ENCODE measurements at places on chromosomes 16 and 17.
A peak's percentile ranks its signal among the peaks of the same experiment; 100 is the strongest.

DNA sequence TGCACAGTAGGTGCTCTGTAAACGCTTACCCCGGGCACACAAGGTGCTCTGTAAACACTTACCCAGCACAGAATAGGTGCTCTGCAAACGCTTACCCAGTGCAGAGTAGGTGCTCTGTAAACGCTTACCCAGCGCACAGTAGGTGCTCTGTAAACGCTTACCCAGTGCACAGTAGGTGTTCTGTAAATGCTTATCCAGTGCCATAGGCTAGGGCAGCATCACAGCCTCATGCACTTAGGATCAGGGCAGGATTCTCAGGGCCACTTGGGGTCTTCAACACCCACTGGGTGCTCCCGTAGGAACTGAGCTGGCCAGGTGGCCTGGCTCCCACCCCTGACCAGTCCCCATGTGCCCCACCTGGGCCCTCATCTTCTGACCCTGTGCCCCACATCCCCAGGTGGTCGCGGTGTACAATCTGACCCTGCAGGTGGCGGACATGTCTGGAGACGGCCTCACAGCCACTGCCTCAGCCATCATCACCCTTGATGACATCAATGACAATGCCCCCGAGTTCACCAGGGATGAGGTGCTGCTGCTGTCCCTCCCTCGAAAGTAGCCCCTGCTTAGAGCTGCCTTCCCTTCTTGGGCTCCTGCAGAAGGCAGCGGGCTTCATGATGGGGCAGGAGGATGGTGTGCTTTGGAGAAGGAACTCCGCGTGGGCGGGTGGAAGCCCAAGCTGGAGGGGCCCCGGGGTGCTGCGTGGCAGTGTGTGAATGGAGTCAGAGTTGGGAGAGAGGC is 13.1 kb downstream of the SLC22A31 start:
- DNase-seq, result peak; percentile 54

- no peak for DNase-seq
Observed at GRCh38 chr16:67148656-67149275, 2.0 kb downstream of the B3GNT9 start.

GRCh38 chr16:59411961-59412841 is 678.1 kb upstream of the GOT2 start:
- no peak for DNase-seq

DNA sequence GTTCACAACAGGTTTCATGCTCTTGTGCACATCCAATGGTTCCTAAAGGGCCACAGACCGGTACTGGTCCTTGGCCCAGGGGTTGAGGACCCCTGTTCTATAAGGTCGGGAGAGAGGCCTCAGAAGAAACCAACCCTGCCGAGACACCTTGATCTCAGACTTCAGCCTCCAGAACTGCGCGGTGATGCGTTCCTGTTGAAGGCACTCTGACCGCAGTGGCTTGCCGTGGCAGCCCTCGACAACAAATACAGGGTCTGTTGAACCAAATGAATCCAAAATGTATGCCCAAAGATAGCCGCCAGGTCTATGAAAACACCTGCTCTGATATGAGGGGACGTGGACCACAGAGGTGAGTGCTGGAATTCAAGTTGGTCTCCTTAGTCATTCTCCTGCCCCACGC is 389.8 kb downstream of the SEC14L1 start:
- no peak for DNase-seq

DNA sequence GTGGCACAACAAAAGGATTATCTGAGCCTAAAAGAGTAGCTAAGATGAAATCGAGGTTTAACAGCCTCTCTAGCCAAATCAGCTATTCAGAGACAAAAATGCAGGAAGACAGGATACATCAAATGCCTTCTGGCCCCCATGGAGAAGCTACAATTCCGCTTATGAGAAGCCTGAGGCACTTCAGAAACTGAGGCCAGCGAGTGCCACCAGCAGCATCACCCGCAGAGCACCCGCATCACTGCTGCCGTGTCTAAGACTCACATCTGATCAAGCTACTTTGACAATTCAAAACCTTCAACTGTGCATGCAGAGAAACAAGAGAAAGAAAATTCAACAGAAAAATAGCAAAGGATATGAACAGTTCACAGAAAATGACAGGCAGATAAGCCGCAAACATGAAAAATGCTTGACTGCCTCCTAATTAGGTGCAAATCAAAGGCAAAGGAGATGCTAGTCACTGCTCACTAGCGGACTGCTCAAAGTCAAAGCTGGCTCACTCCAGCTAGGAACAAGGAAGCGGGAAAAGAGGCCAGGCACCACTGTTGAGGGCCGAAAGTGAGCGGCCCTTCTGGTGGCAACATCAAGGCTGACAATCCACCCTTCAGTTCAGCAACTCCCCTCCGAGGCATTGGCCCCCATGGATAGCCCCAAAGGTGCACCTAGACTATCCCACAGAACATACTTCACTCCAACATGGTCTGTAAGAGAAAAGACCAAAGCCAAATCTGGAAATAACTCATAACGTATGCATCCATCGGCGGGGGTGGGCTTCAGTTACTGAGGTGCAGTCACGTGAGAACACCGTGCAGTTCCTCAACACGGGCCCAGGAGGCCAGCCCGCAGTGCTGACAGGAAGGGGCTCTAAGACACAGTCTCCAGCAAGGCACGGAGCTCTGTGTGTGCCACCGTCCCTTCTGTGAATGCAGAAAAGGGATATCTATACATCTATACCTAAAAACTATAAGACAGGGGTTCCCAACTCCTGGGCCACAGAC is 12.0 kb downstream of the MTHFSD start:
- DNase-seq, result no peak

DNA sequence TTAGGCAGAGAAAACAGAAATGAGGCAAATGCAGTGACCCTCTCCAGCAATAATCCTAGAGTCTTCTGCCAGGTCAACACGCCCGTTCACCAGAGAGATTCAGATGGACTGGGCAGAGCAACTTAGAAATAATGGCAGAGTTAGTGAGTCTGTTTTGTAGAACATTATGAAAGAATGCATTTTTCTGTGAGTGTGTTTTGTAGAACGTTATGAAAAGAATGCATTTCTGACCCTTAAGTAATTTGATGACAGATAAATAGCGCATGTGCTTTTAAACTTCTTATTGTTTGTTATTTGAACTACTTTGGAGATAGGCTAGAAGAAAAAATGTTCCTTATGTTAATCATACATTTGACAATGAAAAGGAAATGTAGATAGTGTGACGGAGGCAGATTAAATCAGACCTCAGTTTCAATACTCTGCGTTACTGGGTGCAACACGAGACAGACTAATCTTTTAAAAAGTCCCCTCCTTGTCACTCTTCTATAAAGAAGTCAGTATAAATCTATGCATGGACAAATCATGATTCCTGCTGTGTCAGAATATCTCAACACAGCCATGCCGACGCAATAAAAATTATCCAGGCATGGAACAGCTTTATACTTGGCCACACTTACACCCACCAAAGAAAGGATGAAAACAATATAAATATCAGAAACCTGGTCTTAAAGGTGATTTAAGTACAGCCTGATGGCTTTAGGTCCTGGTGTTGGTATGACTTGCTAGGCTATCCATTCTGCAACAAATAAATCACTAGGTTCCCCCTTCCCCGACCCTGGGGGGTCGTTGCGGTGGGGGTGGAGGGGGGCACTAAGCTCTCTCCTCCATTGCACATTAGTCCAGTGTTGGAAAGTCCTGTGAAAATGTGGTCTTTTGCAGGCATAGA is 47.8 kb downstream of the MARCHF10 start:
- DNase-seq, result peak; percentile 91

All from amniotic epithelial cell (primary cell).